Ovary (tissue), 10 donors: ENCODE measurements at places on chromosomes 3 and 15. TPM values are rescaled to one million over a fixed set of nuclear protein-coding genes. Genes with fewer than 3 reads are reported as not detected.

The POC1A gene
- total RNA-seq: 0.53 TPM

The SLC9C1 gene
- total RNA-seq: 0.08 TPM

The TMEM40 gene
- total RNA-seq: not detected

The MKRN3 gene
- 0.62 TPM for total RNA-seq

The RGMA gene
- 38.7 TPM for total RNA-seq

The OXNAD1 gene
- 14.6 TPM for total RNA-seq

The ALDH1A3 gene
- 2.9 TPM for total RNA-seq

The CD86 gene
- 1.5 TPM for total RNA-seq

The ANKRD34C gene
- total RNA-seq: not detected

The LRRC34 gene
- 4.3 TPM for total RNA-seq

The GOLGA8M gene
- total RNA-seq: 4.5 TPM

The ALG3 gene
- 42.0 TPM for total RNA-seq

The SCN10A gene
- not detected for total RNA-seq

The PTPN9 gene
- total RNA-seq: 32.4 TPM

The ZNF660 gene
- total RNA-seq: 18.4 TPM
